ENCODE measurements at places on chromosomes 5 and 9.

DNA sequence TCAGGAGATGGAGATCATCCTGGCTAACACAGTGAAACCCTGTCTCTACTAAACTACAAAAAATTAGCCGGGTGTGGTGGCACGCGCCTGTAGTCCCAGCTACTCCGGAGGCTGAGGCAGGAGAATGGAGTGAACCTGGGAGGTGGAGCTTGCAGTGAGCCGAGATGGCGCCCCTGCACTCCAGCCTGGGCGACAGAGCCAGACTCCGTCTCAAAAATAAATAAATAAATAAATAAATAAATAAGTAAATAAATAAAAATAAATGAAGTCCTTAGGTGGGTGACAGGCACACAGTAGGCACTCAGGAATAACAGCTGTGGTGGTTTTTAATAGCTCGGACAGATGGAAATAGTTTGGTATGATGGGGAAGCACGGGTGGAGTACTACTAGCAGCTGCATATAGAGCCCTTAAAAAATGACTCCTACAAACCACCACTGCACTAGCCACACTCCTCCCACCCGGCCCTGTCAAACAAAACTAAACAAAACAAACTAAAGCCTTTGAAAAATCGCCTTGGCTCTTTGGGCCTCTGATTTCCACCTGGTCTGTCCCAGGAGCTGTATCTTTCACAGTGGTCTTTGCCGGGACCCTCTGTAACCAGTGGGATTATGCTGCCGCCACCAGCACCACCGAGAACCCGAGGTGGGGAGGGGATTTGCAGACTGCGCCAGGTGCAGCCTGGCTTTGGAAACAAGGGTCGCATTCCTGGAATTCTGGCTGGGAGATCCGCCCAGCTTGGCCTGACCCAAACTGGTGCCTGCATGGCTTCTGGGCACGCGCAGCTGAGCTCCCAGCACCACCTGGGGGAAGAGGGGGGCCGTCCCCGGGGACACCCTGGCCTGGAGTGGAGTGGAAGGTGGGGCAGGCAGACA is 5.1 kb upstream of the WDR5 start:
- no peak for DNase-seq

DNA sequence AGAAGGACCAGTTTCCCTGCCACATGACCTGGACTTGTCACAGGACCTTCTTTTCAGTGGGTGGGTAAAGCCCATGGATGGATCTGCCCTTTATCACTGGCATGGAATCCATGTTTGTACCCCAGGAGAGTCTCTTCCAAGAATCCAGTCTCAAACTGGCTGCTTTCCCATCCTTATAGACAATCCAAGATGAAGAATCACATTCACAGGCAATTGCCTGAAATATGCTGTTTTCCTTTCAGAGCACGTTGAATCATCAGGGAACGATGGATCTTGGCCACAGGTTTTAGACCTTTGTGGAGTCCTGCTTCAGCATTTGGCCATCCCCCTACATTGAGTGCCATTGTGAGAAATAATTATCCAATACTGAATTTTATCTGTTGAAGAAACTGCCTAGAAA is 319.8 kb downstream of the ASTN2 start:
- DNase-seq, result no peak

- no peak for DNase-seq
Measured at GRCh38 chr9:34741628-34742027, 31.7 kb upstream of the CCL21 start.

DNA sequence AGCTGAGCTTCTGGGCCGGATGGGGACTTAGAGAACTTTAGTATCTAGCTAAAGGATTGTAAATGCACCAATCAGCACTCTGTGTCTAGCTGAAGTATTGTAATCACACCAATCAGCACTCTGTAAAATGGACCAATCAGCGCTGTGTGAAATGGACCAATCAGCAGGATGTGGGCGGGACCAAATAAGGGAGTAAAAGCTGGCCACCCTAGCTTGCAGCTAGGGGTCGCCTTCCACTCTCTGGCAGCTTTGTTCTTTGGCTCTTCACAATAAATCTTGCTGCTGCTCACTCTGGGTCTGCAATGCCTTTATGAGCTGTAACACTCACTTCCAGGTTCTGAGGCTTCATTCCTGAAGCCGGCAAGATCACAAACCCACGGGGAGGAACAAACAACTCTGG is 354.0 kb downstream of the PRR16 start:
- DNase-seq, result no peak

DNA sequence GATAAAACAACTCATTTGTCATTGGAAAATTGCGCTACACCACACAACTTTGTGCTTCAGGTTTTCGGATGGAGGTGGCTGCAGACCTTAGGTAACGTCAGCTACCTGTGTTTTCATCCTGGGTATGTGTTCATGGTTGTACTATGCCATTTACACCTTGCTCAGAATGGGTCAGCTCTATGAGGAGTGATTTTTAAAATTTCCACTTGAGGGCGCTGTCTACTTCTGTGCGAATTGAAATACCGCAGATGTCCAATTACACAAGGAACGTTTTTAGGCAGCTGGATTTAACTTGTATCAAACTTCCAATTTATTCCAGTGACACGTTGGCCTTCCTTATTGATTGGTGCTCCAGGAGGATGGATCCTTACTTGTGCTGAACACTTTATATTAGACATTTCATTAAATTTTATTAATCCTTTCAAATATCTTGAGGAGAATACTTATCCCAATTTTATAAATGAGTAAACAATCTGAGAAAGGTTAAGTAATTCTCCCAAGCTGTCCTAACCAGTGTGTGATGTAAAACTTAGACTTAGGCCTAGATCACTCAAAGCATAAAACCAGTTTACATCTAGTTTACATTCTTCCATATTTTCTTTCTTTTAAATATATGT is 23.4 kb downstream of the DMRTA1 start:
- peak; percentile 55 for DNase-seq

- no peak for DNase-seq
Measured at GRCh38 chr5:2832394-2832793, 80.9 kb upstream of the IRX2 start.

- no peak for DNase-seq
Measured at GRCh38 chr5:79581535-79581934, 30.7 kb upstream of the TENT2 start.

GRCh38 chr9:37650873-37651768 is at the start of gene FRMPD1:
Gene FRMPD1 (plus strand): TSS chr9:37650954. CDS start chr9:37692642, 41,688 bp downstream.
- DNase-seq, result no peak

- no peak for DNase-seq
Measured at GRCh38 chr9:89873801-89874200, 269.0 kb downstream of the GADD45G start.

DNA sequence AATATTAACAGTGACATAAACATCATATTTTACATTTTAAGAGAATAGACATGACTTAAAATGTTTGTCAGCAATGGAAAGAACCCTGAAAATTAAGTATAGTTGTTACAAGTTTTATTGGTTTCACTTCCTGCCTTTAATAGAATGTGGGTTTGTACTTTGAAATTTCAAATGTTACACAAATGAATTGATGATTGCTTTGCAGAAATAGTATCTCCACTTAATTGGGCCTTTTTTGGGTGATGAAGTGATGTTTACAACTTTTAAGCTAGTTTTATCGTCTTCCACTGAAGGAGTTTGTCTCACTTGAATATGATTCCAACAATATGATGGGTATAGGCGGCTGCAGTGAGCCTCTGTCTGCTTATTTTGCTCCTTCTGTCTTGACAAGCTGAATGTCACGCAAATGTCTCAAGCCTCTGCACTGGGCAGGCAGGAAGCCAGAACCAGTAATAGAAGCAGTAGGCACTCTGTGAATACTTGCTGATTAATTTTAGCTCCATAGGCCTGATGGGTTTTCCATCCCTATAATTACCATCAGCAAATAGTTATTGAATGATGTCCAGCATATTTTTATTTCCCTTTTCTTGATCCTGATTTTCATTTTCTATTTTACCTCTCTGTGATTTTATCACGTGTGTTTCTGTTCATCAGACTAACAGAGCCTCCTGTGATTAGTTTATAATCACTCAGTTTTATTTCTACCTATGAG is 10.6 kb upstream of the NR3C1 start:
- DNase-seq, result no peak

- DNase-seq, result no peak
Measured at GRCh38 chr5:173884402-173885053, 3.6 kb upstream of the CPEB4 start.

DNA sequence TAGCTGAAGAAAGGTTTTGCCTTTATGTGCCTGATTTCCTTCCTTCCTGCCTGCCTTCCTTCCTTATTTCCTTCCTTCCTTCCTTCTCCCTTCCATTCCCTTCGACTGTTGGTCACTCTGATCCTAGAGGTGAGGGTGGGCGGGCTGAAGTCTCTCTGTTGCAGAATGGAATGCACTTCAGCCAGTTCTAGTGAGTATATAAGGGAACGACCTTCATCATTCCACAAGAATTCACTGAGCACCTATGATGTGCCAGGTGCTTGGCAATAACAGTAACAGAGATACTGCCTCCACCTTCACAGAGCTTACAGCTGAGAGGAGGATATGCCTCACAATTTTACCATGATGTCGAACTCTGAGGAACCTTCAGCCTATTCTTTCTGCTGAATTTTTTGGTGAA is 8.7 kb upstream of the OR5C1 start:
- no peak for DNase-seq

- DNase-seq, result no peak
Measured at GRCh38 chr5:119276978-119277377, 78.8 kb upstream of the TNFAIP8 start.

DNA sequence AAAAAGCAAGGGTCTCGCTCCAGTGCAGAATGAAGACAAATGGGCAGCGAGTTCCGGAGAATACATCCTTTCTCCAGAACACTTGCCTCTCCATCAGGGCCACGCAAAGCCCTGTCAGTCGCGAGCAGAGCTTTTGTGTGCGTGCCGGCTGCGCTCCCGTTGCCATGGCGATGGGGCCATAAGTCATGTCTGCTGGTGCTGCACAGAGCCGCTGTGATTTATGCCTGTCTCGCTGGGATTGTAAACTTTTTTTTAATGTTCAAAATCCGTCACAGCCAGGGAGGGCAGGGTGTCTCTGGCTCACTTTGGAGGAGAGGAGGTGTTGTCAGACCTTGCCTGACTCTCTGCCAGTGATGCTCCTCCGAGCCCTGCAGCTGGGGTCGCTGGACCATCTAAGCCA is 272.7 kb downstream of the TRIM32 start:
- DNase-seq, result no peak

- DNase-seq, result no peak
Measured at GRCh38 chr5:53166183-53166495, 56.6 kb upstream of the MOCS2 start.

GRCh38 chr5:166959766-166960165 is 1331.7 kb upstream of the WWC1 start:
- no peak for DNase-seq

DNA sequence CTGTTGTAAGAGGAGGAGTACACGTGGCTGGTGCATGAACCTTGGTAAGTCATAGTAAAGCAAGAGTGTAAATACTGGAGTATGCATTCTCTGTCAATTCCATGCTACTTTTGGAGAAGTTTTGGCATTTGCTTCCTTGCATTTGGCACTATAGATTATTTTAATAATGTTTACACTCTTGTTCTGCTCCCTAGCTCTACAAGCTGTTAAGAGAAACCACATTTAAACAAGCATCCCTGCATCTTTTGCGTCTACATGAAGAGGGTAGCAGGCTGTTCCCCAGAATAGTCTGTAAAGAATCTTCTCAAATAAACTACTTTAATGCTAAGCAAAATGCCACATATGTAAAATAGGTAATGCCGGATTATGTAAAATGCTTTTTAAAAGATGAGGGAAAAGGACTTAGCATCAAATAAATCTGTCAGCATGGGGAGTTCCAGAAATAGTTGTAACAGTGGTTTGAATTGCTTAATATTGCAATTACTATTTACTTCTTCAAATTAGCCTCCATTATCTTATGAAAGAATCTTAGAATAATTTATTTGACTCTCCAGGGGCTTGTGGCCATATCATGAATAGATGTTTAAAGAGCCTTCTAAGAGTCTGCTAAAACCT is 2127.3 kb upstream of the WWC1 start:
- DNase-seq, result no peak

- DNase-seq, result no peak
Measured at GRCh38 chr5:20445326-20445860, 457.4 kb upstream of the CDH18 start.

DNA sequence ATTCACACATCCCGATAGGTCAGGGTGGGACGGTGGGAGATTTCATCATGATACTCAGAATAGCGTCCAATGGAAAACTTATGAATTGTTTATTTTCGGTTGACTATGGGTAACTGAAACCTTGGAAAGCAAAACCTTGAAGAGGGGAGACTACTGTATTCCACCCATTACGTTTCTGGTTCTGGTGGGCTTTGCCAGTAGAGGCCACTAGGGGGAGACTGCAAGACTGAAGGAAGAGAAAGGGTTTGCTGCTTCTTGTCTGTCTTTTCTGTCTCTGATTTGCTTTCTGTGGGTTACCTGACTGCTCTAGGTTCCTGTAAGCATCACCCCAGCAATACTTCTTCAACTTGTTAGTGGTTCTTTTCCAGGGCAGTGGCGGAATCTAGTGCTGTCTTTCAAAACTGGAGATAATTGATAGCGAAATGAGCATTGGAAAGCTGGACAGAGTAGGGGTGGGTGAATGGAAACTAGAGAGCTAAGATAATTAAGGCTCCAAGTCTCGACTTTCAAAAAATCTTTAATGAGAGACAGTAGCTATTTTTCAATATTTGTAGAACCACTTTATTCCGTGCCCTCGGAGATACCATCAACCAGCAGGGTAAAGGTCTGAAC is 27.0 kb downstream of the GRIN3A start:
- peak; percentile 4 for DNase-seq

- no peak for DNase-seq
Measured at GRCh38 chr9:21507483-21507790, 25.3 kb upstream of the IFNE start.

- no peak for DNase-seq
Measured at GRCh38 chr5:10975945-10976344, 214.9 kb upstream of the DAP start.

- DNase-seq, result no peak
Measured at GRCh38 chr5:58153255-58153654, 306.6 kb downstream of the PLK2 start.
